ENCODE measurements at places on chromosomes 12 and 14. TPM values are rescaled to one million over a fixed set of nuclear protein-coding genes. Genes with fewer than 3 reads are reported as not detected.

RPL36AL gene
- 337 TPM for polyA plus RNA-seq

TAS2R13 gene
- polyA plus RNA-seq: 0.03 TPM

BEGAIN gene
- 4.4 TPM for polyA plus RNA-seq

TAS2R31 gene
- 0.16 TPM for polyA plus RNA-seq

INSM2 gene
- 0.15 TPM for polyA plus RNA-seq

GDF11 gene
- 9.4 TPM for polyA plus RNA-seq

CCDC177 gene
- not detected for polyA plus RNA-seq

DNA sequence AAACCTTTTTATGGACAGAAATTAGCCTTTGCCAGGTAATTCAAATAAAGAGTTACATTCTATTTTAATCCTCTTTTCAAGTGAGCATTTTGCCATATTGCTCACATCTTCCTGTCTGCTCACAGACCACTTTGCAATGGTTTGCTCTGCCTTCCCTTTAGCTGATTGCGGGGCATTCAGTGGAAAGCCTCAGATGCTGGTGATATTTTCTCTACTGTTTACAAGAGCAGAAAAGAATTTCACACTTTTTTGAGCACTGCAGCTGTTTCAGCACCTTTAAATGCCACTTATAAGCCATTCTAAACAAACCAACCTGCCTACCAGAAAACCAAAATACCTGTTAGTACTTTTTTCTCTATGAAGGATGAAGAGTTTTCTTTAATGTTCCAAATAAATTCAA is 195.7 kb upstream of the LRIG3 start:
- no peaks in the 10 kb centered on the region for H3K27me3 ChIP-seq
- no peak overlapping the region for H3K4me3 ChIP-seq
- no peak for DNase-seq
- H3K4me1 ChIP-seq: no peaks in the 10 kb centered on the region
- H3K27ac ChIP-seq: no peak overlapping the region

GRCh38 chr12:22169376-22169775 is 123.4 kb downstream of the CMAS start:
- DNase-seq: no peak
- no peaks in the 10 kb centered on the region for H3K36me3 ChIP-seq
- H3K4me3 ChIP-seq: no peak overlapping the region
- H3K4me1 ChIP-seq: no peaks in the 10 kb centered on the region
- no peak overlapping the region for H3K27ac ChIP-seq

- no peak for DNase-seq
- no peak overlapping the region for H3K4me3 ChIP-seq
- no peaks in the 10 kb centered on the region for H3K36me3 ChIP-seq
- H3K27ac ChIP-seq: no peak overlapping the region
- no peaks in the 10 kb centered on the region for H3K27me3 ChIP-seq
Observed at GRCh38 chr14:68363466-68363842, 429.4 kb downstream of the ZFP36L1 start.

DNA sequence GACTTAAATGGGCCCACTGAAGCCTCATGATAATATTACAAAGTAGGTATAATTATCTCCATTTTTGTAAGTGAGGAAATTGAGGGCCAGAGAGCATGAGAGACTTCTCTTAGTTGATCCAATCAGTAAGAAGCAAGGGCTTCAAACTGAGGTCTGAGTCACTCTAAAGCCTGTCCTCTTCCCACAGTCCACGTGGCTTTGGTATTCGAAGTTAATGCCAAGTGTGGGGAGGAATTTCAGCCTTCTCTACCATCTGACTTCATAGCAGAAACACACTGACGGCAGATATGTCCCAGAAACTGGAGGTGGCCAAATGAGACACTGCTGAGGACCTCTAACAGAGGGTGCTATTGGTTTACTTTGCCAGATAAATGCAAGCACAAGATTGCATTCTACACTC is 114.4 kb upstream of the OVCH1 start:
- peaks cover 17% of the 10 kb centered on the region for H3K4me1 ChIP-seq
- no peak for DNase-seq
- H3K27me3 ChIP-seq: no peaks in the 10 kb centered on the region
- H3K27ac ChIP-seq: no peak overlapping the region

DNA sequence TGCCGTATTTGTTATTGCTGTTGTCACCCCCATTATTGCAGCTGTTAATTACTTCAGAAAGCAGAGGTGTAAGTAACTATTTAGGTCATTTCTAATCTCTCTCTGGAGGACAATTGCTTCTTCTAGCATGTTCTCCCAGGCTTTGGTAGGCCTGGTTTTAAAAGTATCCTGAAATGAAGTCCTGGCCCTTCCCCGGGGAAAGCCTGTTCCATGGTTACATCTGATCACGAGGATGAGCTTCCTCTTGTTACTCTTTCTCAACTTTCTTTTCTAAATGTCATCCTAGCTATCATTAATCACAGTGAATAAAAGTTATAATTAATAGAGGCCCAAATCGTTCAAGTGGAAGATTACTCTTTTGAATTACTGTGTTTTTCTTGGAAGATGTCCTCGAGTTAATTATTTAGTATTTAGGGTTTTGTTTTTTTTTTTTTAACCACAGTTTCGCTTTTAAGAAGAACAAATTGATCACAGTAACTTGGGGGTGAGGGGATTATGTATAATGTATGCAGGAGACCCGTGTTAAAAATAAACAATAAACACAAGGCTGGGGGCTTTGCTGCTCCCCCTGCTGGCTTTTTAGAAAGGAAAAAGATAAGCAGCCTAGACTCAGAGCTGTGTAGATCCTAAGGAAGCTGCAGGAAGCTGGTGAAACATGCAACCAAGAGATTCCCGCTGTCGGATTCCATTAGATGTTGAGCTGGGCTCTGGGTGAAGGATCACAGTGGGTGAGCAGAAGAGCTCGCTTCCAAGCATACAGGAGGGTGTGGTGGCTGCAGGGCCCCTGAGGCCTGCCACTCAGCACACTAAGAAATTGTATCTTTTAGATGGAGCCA is 420.1 kb downstream of the FUT8 start:
- H3K27ac ChIP-seq: no peak overlapping the region
- DNase-seq: peak; percentile 32
- H3K4me3 ChIP-seq: no peak overlapping the region

DNA sequence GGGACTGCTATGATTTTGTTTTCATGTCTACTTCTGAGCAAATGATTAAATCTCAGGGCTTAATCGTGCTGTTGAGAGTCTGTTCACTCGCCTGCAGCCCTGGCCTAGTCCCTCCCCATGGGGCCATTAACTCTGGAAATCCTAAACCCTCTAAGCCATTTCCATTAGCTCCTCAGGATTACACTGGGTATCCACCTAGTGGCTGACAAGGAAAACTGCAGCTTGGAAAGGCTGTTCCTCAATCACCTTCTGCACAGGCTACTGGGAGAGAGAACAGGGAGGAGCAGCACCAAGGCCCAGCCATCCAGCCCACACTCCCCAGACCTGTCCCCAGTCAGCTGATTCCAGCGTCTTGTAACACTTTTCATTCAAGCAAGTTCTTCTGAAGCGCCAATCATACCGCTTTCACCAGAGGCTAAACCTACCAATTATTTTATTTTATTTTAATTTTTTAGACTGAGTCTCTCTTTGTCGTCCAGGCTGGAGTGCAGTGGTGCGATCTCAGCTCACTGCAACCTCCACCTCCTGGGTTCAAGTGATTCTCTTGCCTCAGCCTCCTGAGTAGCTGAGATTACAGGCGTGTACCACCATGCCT is 48.7 kb downstream of the NEUROD4 start:
- peak; percentile 48 for DNase-seq
- no peak overlapping the region for H3K27ac ChIP-seq
- no peak overlapping the region for H3K4me3 ChIP-seq
- H3K36me3 ChIP-seq: no peaks in the 10 kb centered on the region
- H3K27me3 ChIP-seq: no peaks in the 10 kb centered on the region

DNA sequence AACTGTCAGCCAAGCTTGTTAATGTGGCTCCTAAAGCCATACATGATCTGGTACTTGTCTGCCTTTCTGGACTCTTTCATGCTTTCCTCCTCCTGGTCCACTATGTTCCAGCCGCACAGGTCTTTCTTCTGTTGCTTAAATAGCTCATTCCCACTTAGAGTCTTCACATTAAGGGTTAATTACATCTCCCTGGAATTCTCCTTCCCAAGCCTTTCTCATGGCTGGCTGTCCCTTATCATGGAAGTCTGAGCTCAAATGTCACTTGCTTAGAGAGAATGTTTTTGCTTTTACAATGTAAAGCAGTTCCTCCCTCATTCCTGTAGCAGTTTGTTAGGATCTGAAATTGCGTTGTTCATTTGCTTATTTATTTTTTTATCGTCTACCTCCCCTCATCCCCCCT is 199.6 kb downstream of the TRHDE start:
- no peaks in the 10 kb centered on the region for H3K4me1 ChIP-seq
- DNase-seq: no peak
- H3K27me3 ChIP-seq: no peaks in the 10 kb centered on the region
- no peak overlapping the region for H3K27ac ChIP-seq

DNA sequence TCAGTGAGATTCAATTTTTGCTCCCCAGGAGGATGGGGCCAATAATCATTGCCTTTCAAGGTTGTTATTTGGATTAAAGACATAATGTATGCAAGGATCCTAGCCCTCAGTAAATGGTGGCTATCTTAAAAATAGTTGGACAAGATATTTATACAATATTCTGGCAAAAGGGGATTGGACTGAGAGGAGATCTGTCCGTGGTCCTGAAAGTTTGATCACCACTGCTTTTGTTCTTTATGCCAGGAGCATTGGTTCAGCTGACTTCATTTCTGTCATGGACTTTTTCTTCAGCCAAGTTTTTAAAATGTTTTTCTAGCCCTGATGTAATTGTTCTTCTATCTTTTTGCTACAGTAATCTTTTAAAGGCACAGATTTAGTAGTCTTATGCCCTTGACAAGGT is 70.2 kb upstream of the TCL1A start:
- H3K4me1 ChIP-seq: no peaks in the 10 kb centered on the region
- no peak for DNase-seq
- H3K4me3 ChIP-seq: no peak overlapping the region

GRCh38 chr12:68119250-68119649 is 40.3 kb downstream of the IFNG start:
- H3K4me3 ChIP-seq: no peak overlapping the region
- no peak overlapping the region for H3K27ac ChIP-seq
- H3K36me3 ChIP-seq: no peaks in the 10 kb centered on the region
- no peaks in the 10 kb centered on the region for H3K4me1 ChIP-seq

DNA sequence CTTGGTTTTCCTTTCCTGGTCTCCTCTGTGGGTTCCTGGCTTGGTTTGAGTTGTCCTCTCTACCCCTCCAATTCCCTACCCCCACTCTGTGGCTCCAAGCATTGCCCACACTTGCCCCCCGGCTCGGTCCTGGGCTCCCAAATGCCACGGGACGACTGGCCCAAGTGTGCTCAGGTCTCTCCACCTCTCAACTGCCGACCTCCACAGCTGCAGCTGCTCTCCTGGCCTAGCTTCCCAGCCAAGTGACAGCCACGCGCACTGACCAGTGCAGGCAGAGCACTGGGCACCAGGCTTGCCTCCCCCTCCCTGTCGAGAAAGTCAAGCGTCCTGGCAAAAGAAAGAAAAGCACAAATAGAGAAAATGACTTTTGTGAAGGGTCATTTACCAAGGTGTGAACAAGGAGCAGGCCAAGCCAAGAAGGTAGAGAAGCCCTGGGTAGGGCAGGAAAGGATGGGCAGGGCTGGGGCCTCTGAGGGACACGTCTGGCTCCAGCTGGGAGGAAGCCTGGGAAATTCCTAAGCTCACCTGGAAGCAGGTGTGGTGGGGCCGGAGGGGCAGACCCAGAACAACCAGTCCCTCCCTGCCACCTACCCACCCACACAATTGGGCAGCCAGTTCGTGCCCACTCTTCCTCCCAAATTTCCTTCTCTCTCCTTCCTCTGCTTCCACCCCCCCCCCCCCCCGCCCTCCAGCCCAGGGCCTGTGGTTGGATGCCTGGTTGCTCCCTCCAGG is 1.8 kb upstream of the CEP170B start:
- no peaks in the 10 kb centered on the region for H3K36me3 ChIP-seq
- peaks cover 12% of the 10 kb centered on the region for H3K4me1 ChIP-seq
- H3K4me3 ChIP-seq: no peak overlapping the region
- no peaks in the 10 kb centered on the region for H3K27me3 ChIP-seq

DNA sequence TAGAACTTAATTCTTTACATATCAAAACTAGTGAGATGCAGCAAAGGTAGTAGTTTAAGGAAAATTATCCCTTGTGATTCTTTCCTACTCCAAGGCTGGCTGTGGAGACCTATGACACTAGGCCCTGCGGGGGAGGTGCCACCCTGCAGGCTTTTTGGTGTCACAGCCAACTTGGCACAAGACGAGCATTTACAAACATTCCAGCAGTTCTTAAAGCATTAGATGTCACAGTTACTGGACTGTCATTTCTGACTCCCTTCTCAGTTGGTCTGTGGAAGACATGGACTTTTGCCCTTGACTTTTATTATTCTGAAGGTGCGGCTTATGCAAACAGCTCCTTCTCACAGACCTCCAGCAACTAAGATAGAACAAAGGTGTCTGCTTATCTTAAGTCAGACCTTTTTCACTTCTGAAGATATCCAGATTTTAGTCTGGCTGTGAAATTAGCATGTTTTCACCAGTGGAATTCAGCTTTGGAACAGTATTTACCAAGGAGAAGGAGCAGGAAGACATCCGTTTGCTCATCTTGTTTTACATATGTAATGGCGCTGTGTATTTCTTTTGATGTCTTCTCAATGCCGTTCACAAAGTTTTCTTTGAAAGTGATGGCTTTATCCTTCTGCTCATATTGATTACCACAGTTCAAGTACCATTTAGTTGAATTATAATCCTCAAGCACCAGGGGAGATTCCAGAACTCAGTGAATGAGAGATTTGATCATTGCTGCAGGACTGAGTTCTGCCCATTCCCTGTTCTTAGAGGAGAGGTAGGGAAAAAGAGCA is 17.9 kb downstream of the SRGAP1 start:
- peaks cover 24% of the 10 kb centered on the region for H3K4me1 ChIP-seq
- DNase-seq: no peak
- H3K27me3 ChIP-seq: no peaks in the 10 kb centered on the region
- H3K36me3 ChIP-seq: no peaks in the 10 kb centered on the region

- H3K4me3 ChIP-seq: no peak overlapping the region
- DNase-seq: no peak
- no peaks in the 10 kb centered on the region for H3K4me1 ChIP-seq
- H3K27ac ChIP-seq: no peak overlapping the region
- H3K36me3 ChIP-seq: no peaks in the 10 kb centered on the region
Observed at GRCh38 chr14:56313789-56314188, 195.6 kb downstream of the PELI2 start.

GRCh38 chr12:53709671-53710070 is 17.6 kb downstream of the CALCOCO1 start:
- no peaks in the 10 kb centered on the region for H3K4me1 ChIP-seq
- peaks cover 6% of the 10 kb centered on the region for H3K36me3 ChIP-seq
- H3K27me3 ChIP-seq: peaks cover 40% of the 10 kb centered on the region
- H3K27ac ChIP-seq: no peak overlapping the region

- no peaks in the 10 kb centered on the region for H3K4me1 ChIP-seq
- peak within 1 kb of the TSS; percentile 60 for H3K4me3 ChIP-seq
- no peaks in the 10 kb centered on the region for H3K27me3 ChIP-seq
- H3K36me3 ChIP-seq: no peaks in the 10 kb centered on the region
Observed at GRCh38 chr12:68932961-68933893, at the start of gene CPM. Gene CPM, minus strand, starts transcription at chr12:68933171. Its CDS starts 334 bp downstream, at chr12:68932837.

GRCh38 chr12:79848339-79848738 is 86.6 kb downstream of the PPP1R12A start:
- DNase-seq: no peak
- no peaks in the 10 kb centered on the region for H3K27me3 ChIP-seq
- peaks cover 25% of the 10 kb centered on the region for H3K4me1 ChIP-seq
- H3K4me3 ChIP-seq: no peak overlapping the region
- H3K36me3 ChIP-seq: peaks cover 11% of the 10 kb centered on the region
